ENCODE measurements at places on chromosomes 13 and 19. TPM values are rescaled to one million over a fixed set of nuclear protein-coding genes. Genes with fewer than 3 reads are reported as not detected.

The CEBPG gene
- 30.7 TPM for total RNA-seq

The ZNF544 gene
- total RNA-seq: 42.0 TPM

The CGB3 gene
- not detected for total RNA-seq

The LIN7B gene
- 11.1 TPM for total RNA-seq

The NMRK2 gene
- total RNA-seq: not detected

The KASH5 gene
- total RNA-seq: not detected

The KLK7 gene
- not detected for total RNA-seq

The LRP3 gene
- 22.8 TPM for total RNA-seq

The POU4F1 gene
- under 0.01 TPM for total RNA-seq

The ATP8A2 gene
- total RNA-seq: not detected

The KCNC3 gene
- total RNA-seq: 0.28 TPM

The TIMM50 gene
- total RNA-seq: 42.8 TPM

The LRRC63 gene
- 0.28 TPM for total RNA-seq

The NCAN gene
- not detected for total RNA-seq

The ADGRE3 gene
- total RNA-seq: not detected

The SULT2A1 gene
- total RNA-seq: not detected

The TJP3 gene
- not detected for total RNA-seq

The CCL25 gene
- total RNA-seq: not detected

The C5AR2 gene
- under 0.01 TPM for total RNA-seq

The MIR17HG gene
- total RNA-seq: 5.4 TPM

The ZNF813 gene
- 4.2 TPM for total RNA-seq

The EFNA2 gene
- not detected for total RNA-seq

The ZNF844 gene
- 9.0 TPM for total RNA-seq

The UPK1A gene
- under 0.01 TPM for total RNA-seq

The ZSWIM9 gene
- 1.4 TPM for total RNA-seq

The SGCG gene
- 0.19 TPM for total RNA-seq

The HIPK4 gene
- 0.28 TPM for total RNA-seq

The ZNF536 gene
- total RNA-seq: not detected

The ERICH6B gene
- total RNA-seq: not detected

The PDX1 gene
- total RNA-seq: not detected

The MYH14 gene
- total RNA-seq: not detected

The CCDC194 gene
- total RNA-seq: not detected

The SHD gene
- not detected for total RNA-seq

The AXL gene
- total RNA-seq: 224 TPM

The TMEM150B gene
- not detected for total RNA-seq

The NLRP11 gene
- under 0.01 TPM for total RNA-seq

The LHFPL6 gene
- total RNA-seq: 159 TPM

The POU2F2 gene
- 0.56 TPM for total RNA-seq

The ZNF607 gene
- total RNA-seq: 6.8 TPM

The UBL5 gene
- total RNA-seq: 386 TPM

The EPN1 gene
- 20.3 TPM for total RNA-seq

The ANGPTL4 gene
- 132 TPM for total RNA-seq

The CRYL1 gene
- 19.2 TPM for total RNA-seq

The MATK gene
- total RNA-seq: under 0.01 TPM

The TMEM272 gene
- total RNA-seq: not detected

The ZNF560 gene
- 2.7 TPM for total RNA-seq

The NPAS1 gene
- 5.6 TPM for total RNA-seq

The CGB8 gene
- total RNA-seq: not detected

The BIVM gene
- 16.1 TPM for total RNA-seq

The CNN1 gene
- 56.1 TPM for total RNA-seq

The SIGLECL1 gene
- total RNA-seq: not detected

The KLK15 gene
- total RNA-seq: not detected

The PNMA8A gene
- total RNA-seq: 0.77 TPM

The C19orf85 gene
- not detected for total RNA-seq

The APC2 gene
- total RNA-seq: 0.19 TPM

The NAPSA gene
- 0.28 TPM for total RNA-seq

The ZNF681 gene
- total RNA-seq: 0.96 TPM

The CFD gene
- 4.5 TPM for total RNA-seq

The SIGLEC14 gene
- not detected for total RNA-seq

All from regular cardiac myocyte (primary cell).